NT2/D1 (cell line): ENCODE measurements at places on chromosomes 7 and 10.
A peak's percentile ranks its signal among the peaks of the same experiment; 100 is the strongest.

DNA sequence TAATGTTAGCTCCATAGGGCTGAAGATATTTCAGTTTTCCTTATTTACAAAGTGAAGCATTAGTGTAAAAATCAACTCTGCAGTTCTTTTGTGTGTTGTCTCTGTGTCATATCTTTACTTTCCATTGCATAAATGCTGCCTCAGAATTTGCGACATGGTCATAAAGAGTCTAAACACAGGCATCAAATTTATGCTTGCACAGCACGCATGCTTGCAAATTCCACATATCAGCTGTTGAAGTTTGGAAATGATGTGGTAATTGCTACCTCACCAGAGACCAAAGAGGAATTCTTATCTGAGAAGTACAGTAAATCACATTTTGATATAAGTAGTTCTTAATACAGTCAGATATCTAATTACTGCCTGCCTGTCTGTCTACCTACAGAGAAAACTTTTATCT, 348.2 kb upstream of the GRM3 start:
- DNase-seq, result no peak

DNA sequence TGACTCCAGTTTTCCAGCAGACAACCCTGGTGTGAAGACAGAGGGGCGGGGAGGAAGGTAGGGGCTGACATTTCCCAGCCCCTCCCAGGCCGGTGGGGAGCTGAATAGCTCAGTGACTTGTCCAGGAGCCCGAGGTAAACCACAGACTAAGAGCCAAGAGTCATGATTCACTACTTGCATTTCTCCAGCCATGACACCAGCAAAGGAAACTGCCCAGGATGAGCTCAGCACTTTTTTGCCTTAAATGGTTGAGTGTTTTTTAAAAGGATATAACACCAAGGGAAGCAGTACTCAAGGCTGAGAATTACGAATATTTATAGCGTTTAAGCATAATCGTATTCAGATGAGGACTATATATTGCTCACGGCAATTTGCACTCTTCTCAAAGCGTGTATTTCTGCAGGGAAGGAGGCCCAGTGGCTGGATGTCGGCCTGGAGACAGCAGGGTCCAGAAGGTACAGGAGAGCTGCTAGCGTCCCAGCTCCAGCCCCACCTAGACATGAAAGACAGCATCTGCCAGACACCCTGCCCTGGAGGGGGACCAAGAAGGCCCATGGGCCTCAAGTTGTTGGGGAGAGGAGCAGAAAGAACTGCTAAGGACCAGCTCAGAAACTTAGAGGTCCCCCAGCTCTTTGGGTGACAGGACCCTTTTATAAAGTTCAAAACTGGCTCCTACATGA, 141.4 kb downstream of the GRID1 start:
- DNase-seq, result no peak

DNA sequence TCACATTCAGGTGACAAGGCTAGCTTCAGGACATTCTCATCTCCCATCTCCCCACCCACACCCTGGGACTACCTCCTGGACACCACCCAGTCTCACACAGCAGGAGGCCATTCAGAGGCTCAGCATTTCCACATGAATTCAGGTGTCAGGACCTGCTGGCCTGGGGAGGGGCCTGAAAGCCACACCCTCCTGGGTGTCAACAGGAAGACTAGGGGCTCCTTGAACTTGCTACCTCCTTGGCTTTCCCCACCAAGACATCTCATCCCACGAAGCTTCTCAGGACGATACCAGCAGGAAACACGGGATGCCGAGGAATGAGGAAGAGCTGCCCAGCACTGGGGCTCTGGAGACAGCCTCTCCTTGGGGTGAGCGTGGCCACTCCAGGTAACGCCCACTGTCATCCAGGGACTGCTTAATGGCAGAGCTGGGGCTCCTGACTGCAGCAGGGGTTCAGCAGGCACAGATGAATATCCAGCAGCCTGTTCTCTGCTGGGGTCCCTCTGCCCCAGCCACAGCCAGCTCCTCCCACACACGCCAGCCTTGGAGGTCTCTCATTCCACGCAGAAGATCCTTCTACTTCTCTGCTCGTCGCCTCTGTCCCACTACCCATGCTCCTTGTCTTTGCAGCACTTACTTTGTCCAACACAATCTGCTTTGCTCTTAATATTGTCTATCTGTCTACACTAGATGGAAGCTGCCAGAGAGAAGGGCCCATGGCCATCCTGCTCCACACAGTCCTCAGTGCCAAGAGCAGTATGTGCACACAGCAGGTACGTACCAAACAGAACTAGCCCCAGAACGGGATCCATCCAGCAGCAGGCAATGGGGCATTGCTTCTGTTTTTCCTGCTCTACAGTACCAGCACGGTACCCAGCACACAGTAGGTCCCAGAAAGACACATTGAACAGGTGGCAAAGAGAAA, 88.7 kb downstream of the FAM53B start:
- no peak for DNase-seq

- DNase-seq, result no peak
These were observed 5.4 kb downstream of the ZC3HAV1 start for GRCh38 chr7:139104091-139104450.

DNA sequence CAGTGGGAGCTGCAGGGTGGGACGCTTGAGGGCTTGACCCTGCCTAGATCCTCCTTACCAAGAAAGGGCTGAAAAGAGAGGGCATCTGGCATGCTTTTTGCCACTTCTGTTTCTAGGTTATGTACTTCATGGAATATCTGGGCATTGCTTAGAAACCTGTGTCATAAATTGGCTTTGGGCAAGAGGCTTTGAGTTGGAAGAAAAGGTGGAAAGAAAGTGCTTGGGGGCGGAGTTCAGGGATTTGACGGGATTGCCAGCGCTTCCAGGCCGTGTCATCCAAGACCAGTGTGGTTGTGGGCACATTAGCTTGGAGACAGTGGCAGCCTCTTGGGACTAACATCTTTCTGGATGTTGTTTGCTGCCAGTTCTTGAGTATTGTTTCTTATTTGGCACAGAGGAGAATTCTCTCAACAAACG, 825 bp downstream of the ZNF862 start:
- DNase-seq, result no peak

DNA sequence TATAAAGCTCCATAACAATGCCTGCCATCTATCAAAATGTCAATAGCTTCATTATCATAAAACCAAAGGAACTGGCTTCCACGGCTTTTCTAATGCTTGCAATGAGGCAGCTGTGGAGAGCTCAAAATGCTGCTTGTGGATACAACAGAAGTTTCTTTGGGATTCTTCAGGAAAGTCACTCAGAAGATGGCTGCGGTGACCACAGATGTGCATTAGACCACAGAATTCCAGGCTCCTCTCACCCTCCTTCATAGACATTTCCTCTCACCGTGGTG, 77.2 kb downstream of the CDCA7L start:
- DNase-seq, result no peak

DNA sequence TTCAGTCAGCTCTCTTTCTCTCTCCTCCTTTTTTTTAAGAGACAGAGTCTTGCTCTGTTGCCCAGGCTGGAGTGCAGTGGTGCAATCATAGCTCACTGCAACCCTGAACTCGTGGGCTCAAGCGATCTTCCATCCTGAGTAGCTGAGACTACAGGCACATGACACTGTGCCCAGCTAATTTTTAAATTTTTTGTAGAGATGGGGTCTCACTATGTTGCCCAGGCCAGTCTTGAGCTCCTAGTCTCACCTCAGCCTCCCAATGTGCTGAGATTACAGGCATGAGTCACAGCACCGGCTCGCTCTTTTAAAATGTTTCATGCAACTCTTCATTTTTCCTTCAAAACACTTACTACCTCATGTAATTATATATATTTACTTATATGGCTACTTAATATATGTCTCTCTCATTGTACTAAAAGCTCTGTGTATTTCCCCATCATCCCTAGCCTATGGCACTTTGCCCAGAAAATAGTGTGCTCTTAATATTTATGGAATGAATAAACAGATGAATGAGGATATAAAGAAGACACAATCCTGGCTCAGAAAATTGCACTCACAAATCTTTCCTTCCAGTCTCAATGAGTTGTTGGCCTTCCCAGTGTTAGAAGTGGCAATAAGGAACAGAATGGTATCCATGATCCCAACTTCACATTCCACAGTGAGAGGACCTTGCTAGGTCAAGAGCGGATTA, 33.9 kb downstream of the EBLN1 start:
- DNase-seq, result no peak

GRCh38 chr7:44080686-44081265, 1.6 kb downstream of the POLM start:
- DNase-seq, result no peak

GRCh38 chr7:139886899-139887298, 57.8 kb downstream of the TBXAS1 start:
- no peak for DNase-seq

DNA sequence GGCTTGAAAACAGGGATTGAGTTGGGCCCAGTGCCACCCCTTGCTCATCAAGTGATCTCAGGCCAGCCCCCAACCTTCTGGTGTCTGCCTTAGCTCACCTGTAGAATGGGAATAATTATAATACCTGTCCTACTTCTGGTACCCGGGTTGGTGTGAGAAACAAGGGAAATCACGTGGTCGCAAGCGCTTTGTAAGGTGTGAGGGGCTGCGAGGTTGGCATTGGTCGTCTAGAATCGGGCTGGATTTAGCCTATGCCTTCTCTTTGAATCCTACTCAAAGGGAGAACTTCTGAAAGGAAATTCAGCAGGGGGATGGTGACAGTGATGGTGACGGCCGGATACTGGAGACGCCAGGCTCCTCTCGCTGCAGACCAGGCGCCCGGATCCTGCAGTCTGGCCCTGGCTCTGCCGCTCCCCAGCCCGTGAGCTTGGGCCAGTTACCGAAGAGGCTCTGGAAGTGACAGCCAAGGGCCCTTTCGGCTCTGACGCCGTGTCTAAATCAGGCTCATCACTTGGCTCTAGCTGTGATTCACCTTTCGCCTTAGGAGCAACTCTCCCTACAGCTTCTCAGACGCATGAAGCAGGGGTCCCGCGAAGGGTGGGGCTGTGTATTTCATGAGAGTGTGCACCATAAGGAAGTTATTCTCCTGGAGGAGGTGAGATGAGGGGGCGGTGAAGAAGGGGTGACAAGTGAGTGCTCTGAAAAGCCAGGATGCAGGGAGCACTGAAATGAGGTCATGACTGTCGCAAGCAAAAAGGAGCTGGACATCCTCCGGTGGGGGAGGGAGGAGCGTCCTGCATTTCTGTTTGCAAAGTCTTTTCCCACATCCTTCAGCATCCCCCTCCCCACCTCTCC, 4.0 kb upstream of the CREB5 start:
- DNase-seq, result no peak

GRCh38 chr7:35380739-35381224, 126.9 kb upstream of the TBX20 start:
- no peak for DNase-seq

GRCh38 chr10:132143162-132143561, 43.6 kb upstream of the DPYSL4 start:
- DNase-seq, result no peak

GRCh38 chr7:6271694-6272440, 557 bp downstream of the CYTH3 start:
- no peak for DNase-seq

- no peak for DNase-seq
These were observed 8.6 kb downstream of the UCMA start for GRCh38 chr10:13225601-13226000.

- DNase-seq, result no peak
These were observed 77.9 kb downstream of the ARHGAP21 start for GRCh38 chr10:24645784-24646183.

GRCh38 chr7:112199672-112200071, 6.5 kb downstream of the DOCK4 start:
- DNase-seq, result no peak

DNA sequence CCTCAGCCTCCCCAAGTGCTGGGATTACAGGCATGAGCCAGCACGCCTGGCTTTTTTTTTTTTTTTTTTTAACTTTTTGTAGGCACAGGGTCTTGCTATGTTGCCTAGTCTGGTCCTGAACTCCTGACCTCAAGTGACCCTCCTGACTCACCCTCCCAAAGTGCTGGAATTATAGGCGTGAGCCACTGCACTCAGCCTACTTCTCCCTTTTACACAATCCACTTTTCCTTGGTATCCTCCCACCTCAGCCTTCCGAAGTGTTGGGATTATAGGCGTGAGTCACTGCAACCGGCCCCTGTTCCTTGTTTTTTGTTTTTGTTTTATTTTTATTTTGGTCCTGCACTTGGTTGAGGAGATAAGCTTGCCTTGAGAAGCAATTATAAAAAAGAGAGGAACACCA, 75.9 kb upstream of the KMT2C start:
- DNase-seq, result no peak

DNA sequence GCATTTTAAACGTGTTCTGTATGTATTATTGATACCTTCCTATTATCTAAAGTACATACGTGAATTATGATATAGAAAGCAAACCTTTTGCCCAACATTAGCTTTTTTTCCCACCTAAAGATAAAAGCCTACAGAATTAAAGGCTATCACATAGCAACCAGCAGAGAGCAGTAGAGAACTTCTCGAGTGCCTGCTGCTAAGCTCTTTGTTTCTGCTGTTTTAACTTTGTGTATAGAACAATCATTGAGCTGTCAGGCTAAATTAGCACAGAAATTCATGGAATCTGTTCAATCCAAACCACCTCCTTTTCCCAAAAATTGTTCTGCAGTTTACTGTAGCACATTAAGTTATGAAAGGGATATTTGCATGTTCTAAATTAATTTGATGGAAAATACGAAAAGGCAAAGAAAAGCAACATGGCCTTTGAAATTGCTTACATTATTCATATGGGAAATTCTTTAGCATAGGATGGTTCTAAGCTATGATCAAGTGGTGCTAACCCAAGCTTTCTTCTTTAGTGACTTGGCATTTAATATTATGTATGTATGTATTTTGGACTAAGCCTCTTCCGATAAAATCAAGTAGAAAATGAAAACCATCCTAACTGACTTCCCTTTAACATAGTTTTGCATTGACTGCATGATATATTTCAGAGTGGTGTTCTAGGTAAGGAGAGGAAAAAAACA, 1288.5 kb downstream of the GATA3 start:
- DNase-seq, result peak; percentile 15

DNA sequence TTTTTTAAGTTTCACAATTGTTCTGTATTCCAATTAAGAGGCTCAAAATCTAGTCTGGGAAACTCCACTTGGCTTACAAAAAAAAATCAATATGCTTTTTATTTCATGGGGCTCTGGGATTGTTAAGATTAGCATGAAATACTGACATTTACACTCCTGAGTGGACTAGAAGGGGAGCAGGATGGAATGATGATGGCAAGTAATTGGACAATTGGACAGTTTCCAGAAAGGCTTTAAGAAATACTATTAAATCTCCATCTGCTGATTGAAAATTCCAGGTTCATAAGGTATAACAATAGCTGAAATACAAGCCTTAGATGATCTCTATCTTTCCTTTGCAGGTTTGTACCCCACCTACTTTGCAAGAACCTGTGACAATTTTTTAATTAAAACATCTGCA, 184.4 kb downstream of the LRRTM3 start:
- no peak for DNase-seq

- DNase-seq, result no peak
These were observed 811 bp upstream of the ARHGAP12 start for GRCh38 chr10:31929261-31930022.

- DNase-seq, result no peak
These were observed 11.7 kb downstream of the ORC5 start for GRCh38 chr7:104196161-104196560.

GRCh38 chr7:151644554-151644953, 124.9 kb upstream of the RHEB start:
- DNase-seq, result no peak
